ENCODE measurements at places on chromosomes 2 and 18.

- DNase-seq: peak; percentile 88
Observed at GRCh38 chr2:224357098-224357901, 44.6 kb downstream of the FAM124B start.

GRCh38 chr2:12720278-12720620, 3.5 kb downstream of the TRIB2 start:
- no peak for DNase-seq

DNA sequence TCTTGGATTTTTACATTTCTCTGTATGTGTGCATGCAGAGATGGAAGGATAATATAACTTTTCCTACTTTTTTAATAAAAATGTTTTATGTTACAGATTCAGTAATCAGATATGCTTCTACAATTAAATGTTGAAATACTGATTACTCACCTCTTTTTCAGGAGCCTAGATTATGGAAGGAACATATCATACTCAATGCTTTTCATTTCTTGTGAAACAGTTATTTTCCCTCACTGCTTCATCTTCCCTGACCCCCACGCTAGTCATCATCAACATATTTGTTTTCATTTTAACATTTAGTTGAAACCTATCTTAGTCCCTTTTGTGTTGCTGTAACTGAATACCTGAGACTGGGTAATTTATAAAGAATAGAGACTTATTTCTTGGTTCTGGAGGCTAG, 190.7 kb downstream of the WDR7 start:
- no peak for DNase-seq

DNA sequence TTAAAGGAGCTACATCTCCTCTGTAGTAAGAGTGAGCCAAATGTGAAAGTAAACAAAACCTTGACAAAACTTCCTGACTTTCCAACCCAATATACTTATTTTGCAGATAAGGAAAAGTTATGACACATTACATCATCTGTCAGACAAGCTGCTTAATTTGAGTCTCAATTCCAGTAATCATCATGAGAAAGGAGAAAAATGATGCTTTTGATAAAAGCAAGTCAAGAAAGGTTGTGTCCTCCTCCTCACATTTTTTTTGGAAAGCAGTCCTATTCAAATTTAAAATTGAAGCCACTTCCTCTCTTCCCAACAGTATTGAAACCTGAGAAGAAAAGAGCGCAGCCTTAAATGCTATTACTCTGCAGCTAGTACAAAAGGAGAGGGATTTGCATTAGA, 519.6 kb downstream of the LRP1B start:
- DNase-seq: no peak

DNA sequence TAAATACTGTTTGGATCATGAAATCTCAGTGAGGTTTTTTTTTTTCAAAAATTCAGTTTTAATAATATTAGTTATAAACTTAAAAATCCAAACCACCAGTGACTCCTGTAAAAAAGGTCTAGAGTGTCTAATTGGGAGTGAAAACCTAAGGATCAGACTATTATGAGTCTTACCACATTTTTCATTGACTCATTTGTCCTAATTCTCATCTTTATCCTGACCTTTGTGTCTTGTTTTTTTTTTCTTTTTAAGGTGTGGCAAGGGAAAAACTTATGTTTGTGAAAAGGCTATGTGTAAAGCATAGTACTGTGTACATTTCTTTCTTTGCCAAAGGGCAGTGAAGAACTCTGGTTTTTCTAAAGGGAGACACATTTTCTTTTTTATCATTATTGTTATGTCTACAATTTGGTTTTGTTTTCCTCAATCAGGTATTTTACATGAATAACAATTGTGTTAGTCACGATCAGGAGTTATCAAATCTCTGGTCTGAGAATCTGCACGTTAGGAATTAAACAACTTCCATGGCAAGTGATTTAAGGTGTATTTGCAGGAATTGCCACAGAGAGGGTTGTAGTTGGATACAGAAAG, 52.6 kb downstream of the RHBDD1 start:
- no peak for DNase-seq

- peak; percentile 68 for DNase-seq
Observed at GRCh38 chr2:101823347-101823791, 125.9 kb downstream of the MAP4K4 start.

GRCh38 chr2:65867446-65867845, 435.0 kb upstream of the SPRED2 start:
- DNase-seq: no peak

GRCh38 chr2:234502285-234502918, 5.5 kb upstream of the ARL4C start:
- DNase-seq: peak; percentile 81

GRCh38 chr2:170660409-170660808, 54.7 kb upstream of the SP5 start:
- peak; percentile 67 for DNase-seq

GRCh38 chr2:9187620-9188214, 18.9 kb upstream of the ASAP2 start:
- no peak for DNase-seq

DNA sequence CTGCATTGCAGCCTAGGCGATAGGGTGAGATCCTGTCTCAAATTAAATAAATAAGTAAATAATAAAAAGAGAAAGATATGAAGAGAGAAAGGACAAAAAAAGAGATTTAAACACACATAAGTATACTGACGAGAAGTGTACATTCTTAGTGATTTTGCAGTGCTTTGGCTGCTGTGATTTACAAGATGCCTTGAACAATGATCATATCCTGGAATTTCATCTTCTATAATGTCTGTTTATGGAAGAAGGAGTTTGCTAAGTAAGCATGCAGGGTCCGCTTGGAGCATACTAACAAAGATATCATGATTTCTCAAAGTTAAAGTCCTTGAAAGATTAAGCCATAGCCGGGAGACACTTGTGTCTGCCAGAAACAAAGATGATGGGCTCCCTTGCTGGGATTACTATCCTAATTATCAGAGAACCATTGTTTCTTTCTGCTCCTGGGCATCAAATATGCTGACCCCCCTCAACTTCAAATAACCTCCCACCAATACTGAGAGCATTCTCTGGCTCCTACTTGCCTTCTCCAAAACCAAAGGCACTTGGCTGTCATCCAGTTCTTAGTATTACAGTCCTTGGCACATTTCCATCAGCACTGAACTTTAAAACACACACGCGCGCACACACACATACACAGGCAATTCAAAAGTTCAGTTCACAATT, 47.5 kb upstream of the STAM2 start:
- DNase-seq: peak; percentile 93

DNA sequence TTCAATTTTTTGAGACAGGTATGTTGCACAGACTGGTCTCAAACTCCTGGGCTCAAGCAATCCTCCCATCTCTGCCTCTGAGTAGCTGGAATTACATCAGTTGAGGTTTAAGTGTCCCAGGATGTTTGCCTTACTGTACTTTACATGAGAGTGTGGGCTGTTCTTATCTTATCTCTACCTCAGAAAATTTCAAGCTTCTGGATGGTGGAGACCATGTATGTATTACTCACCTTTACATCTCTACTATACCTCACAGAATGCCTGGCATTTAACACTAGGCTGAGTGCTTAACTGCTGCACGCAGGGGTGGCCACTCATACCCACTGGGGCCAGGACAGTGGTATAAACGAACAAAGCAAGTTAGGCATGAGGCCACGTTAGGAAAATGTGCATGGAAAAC, 272.0 kb upstream of the RAB12 start:
- DNase-seq: no peak

- no peak for DNase-seq
Observed at GRCh38 chr18:39186008-39186407, 1620.4 kb upstream of the CELF4 start.

DNA sequence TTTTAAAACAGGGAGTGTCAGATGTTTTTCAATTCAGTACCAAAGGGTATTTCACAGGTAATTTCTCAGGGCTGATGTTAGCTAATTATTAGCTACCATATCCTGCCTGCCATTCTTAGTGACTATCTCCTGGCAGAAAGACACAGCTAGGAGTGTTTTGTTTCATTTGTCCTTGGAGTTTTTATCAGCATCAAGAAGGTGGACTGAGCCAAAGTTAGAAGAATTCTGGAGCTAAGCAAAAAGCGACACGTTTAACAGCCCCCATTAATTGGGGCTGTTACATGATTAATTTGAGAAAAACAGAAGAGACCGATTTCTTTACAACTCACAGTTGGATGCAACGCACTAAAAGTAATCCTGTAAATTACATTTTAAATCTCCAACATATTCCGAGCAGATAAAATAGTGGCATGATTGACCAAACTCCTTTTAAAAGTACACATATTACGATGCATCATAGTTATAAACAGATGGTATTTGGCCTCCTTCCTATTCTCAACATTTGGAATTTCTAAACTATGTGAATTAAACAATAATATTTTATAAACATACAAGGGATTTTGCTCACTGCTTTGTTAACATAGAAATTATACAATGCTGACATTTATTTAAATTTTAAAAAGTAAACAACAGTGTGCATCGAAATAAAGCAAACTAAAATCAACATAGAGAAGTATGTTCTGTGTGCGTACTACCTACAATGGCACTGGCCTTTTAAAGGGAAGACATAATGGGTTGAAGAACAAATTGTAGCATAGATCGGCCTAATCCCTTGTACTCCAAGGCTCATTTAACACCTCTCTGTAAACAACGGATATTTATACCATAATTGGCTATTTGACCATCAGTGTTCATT, 585.1 kb downstream of the ZEB2 start:
- no peak for DNase-seq

- no peak for DNase-seq
Observed at GRCh38 chr2:222468346-222468745, 44.0 kb downstream of the SGPP2 start.

- DNase-seq: no peak
Observed at GRCh38 chr2:15096873-15097272, 464.3 kb downstream of the NBAS start.

- DNase-seq: no peak
Observed at GRCh38 chr18:27005589-27005988, 140.1 kb upstream of the AQP4 start.

DNA sequence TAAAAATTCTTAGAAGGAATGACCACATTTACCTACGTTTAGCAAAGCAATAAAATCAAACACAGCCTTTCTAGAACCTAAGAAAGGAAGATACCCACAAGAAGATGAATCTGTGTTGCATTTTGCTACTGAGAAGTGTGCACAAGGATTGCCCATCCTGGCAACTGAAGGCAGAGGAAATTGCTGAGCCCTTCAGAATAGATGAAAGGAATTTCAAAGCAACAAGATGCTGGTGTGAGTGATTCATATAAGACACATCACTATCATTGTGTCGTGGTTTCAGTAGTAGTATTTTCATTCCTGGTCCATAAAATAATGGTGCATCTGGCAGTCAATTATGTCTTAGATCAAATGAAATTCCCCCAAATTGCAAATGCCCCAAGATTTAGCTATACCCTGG, 48.4 kb upstream of the ANKRD44 start:
- no peak for DNase-seq

DNA sequence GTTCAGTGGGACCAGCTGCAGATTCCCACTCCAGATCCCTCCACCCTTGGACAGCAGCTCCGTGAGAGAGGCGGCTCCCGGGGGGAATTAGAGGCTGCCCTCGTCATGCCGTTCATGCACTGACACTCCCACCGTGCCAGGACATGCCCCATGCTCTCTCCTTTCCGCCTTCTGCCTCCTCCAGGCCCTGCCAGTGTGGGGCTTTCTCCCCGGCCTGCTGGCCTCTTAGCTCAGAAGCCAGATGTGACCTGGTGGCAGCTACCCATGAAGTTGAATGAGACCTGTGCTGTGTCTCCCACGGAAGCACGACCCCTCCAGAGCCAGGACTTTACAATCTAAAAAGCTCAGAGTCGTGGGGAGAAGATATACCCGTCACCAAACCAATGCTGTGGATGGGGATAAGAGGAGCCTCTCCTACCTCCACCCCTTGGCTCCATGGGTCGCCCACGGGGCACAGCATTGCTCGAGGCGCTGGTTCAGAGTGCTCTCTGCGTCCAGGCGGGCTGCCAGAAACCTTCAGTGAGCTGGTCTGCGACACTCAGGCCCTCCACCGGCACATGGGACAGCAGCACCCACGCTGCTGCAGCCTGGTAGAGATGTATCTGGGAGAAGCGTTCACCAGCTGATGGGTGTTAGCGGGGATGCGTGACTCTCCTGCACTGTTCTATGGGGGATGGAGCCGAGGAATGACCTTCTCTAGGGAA, 111.0 kb upstream of the GPC1 start:
- DNase-seq: no peak

Data from eye (tissue), 1 donor.